ENCODE measurements at places on chromosomes 2 and 18.

GRCh38 chr2:70070542-70071268 is 16.6 kb upstream of the PCBP1 start:
- peak; percentile 77 for DNase-seq

DNA sequence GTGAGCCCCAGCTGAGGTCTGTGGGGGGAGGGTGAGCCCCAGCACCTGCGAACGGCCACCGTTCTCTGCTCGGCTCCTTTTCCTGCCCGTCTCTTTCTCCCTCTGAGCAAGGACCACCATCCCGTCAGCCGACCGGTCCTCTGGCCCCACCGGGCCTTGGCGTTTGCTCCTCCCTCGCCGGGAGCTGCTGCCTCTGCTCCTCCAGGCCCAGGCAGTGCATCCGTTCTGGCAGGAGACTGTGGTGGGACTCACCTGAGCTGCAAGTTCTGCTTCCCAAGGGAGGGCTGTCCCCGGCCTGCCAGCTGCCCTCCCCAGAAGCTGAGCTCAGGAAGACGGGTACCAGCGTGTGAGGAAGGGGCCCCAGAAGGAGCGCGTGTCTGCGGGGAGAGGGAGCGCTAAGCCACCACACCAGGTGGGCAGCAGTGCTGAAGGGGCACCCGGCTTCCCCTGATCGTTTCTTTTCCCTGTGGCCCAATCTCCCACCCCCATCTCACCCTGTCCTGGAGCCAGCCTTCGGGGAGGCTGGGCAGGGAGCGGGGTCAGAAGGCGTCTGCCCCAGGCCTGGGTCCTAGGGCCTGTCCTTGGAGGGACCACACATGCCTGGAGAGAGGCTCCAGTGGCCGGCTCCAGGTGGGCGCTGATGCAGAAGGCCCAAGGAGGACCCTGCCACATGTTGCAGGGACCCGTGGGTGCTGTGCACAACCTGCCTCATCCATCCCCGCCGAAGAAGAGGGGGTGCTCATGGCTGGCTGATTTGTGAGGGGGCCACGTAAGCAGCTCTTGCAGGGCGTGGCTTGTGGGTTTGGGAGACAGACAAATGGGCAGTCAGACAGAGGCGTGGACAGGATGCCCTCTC is 2.5 kb upstream of the RTP5 start:
- DNase-seq = no peak

GRCh38 chr2:170189757-170190156 is 11.8 kb downstream of the MYO3B start:
- DNase-seq = no peak

- DNase-seq = no peak
Observed at GRCh38 chr18:37447962-37448888, 117.4 kb downstream of the CELF4 start.

- DNase-seq = no peak
Observed at GRCh38 chr2:223944166-223944702, 901 bp downstream of the WDFY1 start.

DNA sequence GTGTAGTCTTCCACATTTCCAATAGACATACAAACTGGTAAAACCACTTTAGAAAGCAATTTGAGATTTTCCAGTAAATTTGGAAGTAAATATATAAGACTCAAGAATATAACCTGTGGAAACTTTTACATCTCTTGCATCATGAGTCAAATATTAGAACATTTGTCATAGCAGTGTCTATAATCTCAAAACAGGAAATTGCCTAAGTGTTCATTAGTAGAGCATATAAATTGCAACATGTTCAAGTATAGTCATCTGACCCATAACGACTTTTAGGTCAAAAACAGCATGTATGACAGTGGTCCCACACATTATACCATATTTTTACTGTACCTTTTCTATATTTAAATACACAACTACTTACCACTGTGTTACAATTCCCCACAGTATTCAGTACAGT is 555.9 kb upstream of the VRK2 start:
- DNase-seq = no peak

GRCh38 chr2:216001216-216002100 is 11.9 kb downstream of the MREG start:
- no peak for DNase-seq

DNA sequence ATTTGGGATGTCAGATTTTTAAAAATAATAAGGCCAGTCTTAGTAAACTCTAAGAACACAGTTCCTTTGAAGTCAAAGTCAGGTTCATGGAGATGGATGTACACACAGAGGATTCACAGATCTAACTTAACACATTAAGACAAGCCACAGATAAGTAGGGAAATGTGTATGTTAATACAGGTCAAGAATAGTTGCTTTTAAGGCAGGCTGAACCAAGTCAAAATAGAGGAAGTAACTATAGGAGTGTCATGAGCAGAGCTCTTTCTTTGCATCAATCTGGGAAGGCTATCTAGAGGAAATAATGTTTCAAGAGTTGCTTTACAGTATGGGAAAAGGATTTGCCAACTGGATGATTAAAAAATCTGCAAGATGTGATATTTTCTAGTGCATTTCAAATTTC is 128.0 kb upstream of the FBXO11 start:
- DNase-seq = no peak

DNA sequence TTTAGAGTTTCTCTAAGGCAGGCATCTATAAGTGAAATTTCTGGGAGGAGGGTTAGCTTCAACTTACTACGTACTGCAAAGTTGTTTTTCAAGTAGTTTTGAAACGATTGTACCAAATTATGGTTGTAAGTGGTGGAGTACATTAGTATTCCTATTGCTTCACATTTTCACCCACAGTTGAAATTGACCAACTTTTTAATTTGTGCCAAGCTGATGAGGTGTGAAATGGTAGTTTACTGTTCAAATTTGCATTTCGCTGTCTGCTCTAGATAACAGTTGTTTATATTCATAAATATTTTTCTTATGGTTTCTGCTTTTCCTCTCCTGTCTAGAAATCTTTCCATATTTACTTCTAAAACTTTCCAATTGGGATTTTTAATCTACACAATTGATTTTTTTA is 18.6 kb downstream of the NPC1 start:
- DNase-seq = no peak

DNA sequence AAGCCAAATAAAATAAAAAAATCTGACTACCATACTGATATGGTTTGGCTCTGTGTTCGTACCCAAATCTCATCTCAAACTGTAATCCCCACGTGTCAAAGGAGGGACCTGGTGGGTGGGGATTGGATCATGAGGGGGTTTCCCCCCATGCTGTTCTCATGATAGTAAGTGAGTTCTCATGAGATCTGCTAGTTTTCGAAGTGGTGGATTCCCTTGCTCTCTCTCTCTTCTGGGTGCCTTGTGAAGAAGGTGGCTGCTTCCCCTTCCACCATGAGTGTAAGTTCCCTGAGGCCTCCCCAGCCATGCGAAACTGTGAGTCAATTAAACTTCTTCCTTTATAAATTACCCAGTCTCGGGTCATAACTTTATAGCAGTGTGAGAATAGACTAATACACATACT is 123.8 kb upstream of the WDSUB1 start:
- no peak for DNase-seq
